ENCODE measurements at places on chromosomes 1 and 21. TPM values are rescaled to one million over a fixed set of nuclear protein-coding genes. Genes with fewer than 3 reads are reported as not detected.
A peak's percentile ranks its signal among the peaks of the same experiment; 100 is the strongest.

The TNFSF4 gene
- total RNA-seq, result 0.16 TPM

The CORT gene
- total RNA-seq, result not detected

The NUP210L gene
- total RNA-seq, result not detected

The ENAH gene
- 158 TPM for total RNA-seq

The IFI44 gene
- total RNA-seq, result 29.8 TPM

The TMEM82 gene
- total RNA-seq, result not detected

The TNN gene
- total RNA-seq, result 6.0 TPM

The LCE2C gene
- not detected for total RNA-seq

The PGLYRP4 gene
- not detected for total RNA-seq

The TMPRSS15 gene
- total RNA-seq, result not detected

The CYP4A11 gene
- total RNA-seq, result not detected

The KRTAP26-1 gene
- not detected for total RNA-seq

The MYOM3 gene
- total RNA-seq, result 0.03 TPM

The NEGR1 gene
- 0.38 TPM for total RNA-seq

The C1orf185 gene
- not detected for total RNA-seq

The MPC2 gene
- 54.4 TPM for total RNA-seq

The FMOD gene
- 0.66 TPM for total RNA-seq

The MAP3K7CL gene
- 5.3 TPM for total RNA-seq

DNA sequence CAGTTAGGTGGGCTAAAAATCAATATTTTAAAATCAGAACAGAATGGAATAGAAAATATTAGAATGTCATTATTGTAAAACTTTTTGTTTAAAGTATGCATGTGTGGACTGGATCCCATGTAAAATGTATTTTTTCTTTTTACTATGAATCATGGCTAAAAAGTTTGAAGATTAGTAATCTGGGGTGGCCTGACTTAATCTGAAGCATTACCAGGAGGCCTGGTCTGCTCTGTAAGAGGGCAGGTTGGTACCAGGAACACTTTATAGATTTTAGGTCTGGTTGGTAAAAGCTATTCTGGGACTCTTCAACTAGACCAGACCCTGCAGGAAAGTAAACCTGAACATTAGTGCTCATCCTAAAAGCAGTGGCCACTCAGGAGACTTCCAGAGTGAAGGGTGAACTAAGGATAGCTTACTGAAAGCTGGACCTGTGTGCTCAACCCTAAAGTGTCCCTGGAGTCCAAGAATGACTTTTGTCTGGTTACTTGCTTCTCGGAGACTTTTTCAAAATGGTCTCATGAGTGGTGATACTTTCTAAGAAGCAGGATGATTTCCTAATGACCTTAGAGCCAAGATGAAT lies 16.5 kb downstream of the RGL1 start:
- DNase-seq, result no peak

DNA sequence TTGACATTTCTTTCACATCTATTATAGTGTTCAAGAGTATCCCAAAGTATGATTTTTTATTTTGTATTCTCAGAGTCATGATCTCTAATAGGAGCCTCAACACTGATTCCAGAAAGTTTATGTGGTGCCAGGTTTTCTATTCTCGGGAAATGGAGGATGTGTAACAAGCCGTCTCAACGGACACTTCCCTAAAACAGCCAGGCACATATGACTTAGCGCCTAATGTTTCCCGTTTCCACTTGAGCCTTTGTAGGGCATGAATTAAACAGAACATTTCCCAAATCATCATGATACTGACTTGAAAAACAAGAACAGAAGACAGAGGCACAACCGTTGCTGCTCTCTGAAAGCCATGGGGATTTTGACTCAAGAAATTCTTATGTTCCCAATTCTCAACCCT lies 8.0 kb downstream of the CYYR1 start:
- no peak for DNase-seq

DNA sequence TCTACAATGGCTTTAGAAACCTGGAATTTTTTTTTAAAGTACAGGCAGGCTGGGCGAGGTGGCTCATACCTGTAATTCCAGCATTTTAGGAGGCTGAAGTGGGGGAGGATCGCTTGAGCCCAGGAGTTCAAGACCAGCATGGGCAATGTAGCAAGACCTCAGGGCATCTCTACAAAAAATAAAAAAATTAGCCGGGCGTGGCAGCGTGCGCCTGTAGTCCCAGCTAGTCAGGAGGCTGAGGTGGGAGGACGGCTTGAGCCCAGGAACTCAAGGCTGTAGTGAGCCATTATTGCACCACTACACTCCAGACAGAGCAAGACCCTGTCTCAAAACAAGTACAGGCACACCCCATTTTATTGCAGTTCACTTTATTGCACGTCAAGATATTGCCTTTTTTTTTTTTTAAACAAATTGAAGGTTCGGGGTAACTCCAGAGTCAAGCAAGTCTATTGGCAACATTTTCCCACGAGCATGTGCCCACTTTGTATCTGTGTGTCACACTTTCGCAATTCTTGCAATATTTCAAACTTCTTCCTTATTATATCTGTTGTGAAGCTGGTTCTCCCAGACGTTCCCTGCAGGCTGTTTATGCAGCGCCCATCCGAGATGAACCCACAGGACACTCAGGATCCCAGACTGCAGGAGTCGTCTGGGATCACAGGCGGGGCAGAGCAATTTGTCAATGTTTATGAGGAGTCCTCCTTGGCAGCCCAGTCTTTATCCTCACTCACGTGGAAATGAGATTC lies 4.7 kb downstream of the HES2 start:
- DNase-seq, result no peak

DNA sequence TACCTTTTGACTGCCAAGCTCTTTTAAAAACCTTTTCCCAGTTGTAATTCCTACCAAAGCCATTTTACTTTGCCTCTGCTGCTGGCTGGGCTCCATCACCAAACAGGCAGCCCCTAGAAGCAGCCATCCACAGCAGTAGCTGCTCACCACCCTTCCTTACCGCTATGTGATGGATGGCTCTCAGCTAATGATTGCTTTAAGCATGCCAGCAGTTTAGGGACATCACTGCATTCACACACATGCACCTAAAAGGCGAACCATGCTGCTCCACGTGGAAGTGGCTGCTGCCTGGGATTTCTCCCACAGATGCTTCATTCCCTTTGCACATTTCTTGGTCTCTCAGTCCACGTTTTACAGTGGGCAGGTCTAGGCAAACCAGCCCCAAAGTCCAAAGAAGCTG lies 46.3 kb upstream of the PDE9A start:
- DNase-seq, result no peak

DNA sequence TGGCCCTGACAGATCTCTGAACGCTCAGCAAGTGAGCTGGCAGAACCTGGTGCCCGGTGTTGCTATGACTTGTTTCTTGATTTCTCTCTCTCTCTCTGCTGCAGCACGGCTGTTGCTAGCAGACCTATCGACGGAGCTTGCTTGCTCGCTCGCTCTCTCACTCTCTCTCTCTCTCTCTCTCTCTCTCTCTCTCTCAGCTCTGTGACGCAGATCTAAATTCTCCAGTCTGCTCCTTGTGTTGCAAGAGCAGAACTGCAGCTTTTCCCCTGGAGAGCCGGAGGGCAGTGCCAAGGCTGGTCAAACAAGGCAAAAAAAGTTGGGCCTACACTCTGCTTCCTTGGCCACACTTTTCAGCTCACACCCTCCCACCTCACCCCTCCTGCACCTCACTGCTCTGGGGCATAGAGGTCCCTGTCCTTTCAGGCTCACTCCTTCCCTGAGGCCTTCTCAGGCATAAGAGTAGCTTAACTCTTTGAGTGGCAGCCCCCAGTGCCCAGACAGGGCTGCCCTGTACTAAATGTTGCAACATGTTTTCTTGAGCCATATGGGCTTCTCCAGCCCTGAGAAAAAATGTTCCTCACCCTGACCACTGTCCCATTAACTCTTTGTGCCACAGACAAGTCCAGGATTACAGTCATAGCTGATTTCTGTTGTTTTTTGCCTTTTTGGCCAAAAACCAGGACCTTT lies 72.2 kb downstream of the CD46 start:
- DNase-seq, result peak; percentile 66

DNA sequence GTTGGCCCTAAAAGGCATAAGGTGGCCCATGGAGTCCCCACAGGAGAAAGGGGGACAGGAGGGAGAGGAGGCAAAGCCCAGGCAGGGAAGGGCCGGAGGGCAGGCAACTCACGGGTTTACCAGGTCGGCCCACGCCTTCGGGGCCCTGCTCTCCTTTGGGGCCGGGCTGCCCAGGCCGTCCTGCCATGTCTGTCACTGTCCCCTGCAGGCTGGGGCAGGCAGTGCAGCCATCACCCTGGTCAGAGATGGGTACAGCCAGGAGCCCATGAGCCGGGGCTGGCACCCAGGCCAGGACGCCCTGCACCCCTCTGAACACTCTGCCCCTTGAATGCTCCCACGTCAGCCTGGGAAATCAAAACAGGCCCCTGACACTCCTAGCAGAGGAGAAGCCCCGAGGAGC lies 19.8 kb downstream of the COL16A1 start:
- DNase-seq, result no peak

DNA sequence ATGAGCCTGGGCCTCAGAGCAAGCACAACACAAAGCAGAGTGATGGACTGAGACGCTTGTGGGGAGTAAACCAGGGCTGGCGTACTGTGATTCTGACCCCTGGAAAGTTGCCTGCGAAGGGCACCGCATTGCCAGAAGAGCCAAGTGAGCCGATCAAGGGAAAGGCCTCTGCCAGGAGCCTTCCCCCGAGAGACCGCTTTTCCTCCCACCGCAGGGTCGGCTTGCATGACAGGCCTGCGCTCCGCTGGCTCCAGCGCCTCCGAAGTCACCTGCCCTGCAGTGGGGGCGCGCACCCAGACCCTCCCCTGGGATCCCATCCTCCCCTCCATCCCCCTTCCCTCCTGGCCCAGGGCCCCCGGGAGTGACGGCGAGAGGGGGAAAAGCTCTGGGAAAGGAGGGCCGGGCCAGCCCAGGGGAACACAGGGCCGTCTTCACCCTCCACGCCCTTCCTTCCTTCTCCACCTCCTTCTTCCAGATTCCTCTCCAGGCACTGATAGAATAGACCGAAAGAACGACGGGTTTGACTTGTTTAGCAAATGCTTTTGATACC lies 165.0 kb downstream of the TRIM33 start:
- no peak for DNase-seq

GRCh38 chr1:168829876-168830275 lies 100.9 kb upstream of the DPT start:
- no peak for DNase-seq

- DNase-seq, result no peak
Observed at GRCh38 chr1:112048421-112048820, 59.0 kb upstream of the KCND3 start.

- no peak for DNase-seq
Observed at GRCh38 chr1:29197590-29197924, 15.9 kb upstream of the SRSF4 start.

GRCh38 chr1:29651684-29652665 lies 415.7 kb downstream of the PTPRU start:
- DNase-seq, result peak; percentile 18

GRCh38 chr1:75257424-75257823 lies 123.2 kb downstream of the LHX8 start:
- no peak for DNase-seq

GRCh38 chr1:232316864-232317263 lies 313.1 kb downstream of the SIPA1L2 start:
- DNase-seq, result peak; percentile 8

GRCh38 chr1:51518586-51519047 lies 449 bp downstream of the EPS15 start:
- DNase-seq, result no peak

- no peak for DNase-seq
Observed at GRCh38 chr1:41617336-41617735, 132.9 kb upstream of the EDN2 start.

DNA sequence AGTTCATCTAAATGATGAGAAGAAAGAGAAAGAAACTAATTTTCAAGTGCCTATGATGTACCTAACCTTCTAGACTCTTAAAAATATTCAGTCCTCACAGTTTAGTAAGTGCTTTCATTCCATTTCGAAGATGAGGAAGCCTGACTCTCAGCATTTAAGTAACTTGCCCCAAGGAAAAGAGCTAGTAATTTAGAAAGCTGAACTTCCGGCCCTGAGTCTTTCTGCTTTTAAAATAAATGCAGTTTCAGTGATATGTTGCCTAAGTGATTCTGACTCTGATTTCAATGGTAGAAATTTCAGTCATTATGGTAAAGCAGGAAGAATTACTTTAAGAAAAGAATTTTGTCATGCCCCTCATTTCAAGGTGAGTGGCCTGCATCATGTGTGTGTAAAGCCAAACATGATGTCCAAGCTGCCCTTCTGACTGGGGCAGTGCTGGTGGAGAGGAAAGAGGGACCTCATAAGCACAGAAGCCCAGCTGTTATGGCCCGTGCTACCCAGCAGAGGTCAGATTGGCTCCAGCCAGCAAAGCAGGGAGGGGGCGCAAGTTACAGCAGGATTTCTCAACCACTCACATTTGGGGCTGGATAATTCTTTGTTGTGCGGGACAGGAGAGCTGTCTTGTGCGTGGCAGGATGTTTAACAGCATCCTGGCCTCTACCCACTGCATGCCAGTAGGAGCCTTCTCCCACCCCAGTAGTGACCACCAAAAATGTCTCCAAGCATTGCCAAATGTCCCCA lies 10.7 kb downstream of the ATP1A4 start:
- no peak for DNase-seq

DNA sequence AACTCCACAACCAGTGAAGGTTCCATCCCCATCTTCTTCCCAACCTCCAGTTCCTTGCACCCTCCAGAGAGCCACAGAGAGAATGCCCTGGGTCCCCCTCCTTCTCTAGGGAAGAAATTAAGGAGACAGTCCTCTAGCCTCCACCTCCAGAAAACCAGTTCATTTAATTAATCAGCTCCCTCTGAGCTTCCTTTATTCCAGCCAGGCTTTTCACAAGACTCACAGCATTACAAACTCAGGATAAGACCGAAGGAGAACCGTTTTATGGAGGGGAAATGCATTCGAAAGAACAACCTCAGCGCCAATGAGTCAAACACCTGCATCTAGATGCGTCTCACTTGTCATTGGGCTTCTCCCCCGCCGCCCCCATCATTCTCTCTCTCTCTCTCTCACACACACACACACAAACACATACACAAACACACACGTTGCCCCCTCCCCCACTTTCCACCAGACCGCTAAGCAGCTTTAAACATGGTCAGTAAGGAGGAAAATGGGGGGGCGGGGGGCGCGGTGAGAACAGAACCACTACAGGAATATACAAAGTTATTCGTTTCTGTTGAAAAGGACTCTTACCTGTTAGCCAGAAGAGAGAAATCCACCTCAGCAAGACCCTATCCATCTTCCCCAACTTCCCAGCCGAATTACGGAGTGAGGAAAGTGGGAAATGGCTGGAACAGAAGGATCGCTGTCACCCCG lies 544 bp downstream of the ILDR2 start:
- no peak for DNase-seq

GRCh38 chr1:150235294-150235851 lies 539 bp downstream of the ANP32E start:
- peak; percentile 48 for DNase-seq

DNA sequence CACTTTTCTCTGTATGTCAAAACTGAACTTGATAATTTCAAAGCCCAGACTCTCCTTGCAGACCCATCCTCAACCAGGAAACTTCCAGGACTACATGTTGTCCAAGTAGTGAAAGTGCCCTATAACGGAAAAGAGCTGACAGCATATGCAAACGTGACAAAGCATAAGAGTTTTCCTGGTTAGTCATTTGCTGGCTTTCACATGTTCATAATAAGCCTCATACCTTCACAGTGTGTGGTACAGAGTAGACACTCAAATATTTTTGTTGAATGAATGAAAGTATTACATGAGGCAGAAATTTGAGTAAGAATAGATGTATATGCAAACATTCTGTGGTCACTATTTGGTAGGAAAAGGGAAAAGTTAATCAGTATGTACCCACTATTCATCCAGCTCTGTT lies 473.3 kb downstream of the MRPL39 start:
- DNase-seq, result peak; percentile 43
